ENCODE measurements at places on chromosomes 6 and 20.

DNA sequence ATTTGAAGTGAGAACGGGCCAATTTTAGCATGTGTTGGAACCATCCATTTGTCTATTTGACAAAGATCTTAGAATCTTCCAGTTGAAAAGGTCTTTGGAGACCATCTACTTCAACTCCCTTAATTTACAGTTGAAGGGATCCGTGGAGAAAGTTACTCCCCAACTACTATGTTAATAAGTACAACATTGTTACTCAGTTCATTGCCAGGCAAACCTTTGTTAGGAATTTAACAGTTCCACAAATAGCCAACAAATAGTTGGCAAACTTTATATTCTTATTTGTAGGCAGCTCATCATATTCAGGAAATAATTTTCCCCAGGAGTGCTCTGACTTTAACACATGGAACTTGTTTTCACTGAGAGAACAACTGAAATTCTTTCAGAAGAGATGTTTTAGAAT is 81.0 kb upstream of the FLRT3 start:
- no peak for DNase-seq

- no peak for DNase-seq
Observed at GRCh38 chr6:105645958-105646357, 243.1 kb upstream of the PREP start.

GRCh38 chr20:8414586-8415274 is 282.7 kb downstream of the PLCB1 start:
- peak; percentile 22 for DNase-seq

DNA sequence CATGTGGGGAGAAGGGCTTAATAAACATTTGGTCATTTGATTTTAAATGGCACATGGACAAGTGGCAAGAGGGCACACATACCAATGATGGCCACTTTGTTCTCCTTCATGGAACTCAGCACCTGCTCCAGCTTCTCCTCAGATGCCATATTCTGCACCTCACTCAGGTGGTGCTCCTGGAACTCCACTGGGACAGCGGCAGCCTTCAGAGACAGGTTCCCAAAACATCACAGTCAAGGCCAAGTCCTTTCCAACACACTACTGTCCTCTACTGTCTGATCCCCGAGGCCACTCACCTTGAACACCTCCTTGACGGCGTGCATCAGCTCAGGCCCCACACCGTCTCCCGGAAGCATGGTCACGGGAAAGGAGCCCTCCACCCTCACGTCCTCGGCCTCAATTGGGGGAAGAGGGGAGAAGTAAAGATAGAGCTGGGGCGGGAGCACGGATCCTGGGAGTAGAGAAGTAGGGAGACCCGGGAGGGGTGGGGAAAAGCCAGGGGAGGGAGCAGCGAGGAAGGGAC is 591 bp downstream of the IDH3B start:
- no peak for DNase-seq

DNA sequence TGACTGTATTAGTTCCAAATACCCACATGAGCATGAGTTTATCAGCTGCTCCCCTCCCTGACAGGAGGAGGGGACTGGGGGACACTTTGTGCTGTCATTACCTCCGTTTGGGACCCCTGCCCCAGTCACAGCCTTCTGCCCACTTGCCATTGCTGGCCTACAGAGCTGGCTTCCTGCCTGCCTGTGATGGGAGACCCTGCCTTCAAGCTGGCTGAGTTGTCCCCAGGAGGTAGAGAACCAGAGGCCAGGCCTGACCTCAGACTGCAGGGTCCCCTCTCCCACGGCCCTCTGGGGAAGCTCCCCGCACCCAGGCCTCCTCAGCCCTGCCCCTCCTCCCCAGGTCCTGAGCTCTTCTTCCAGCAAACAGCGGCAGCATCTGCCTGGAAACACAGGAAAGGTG is 105.5 kb downstream of the JPH2 start:
- no peak for DNase-seq

GRCh38 chr6:166460473-166461437 is 78.0 kb upstream of the MPC1 start:
- no peak for DNase-seq

GRCh38 chr20:52622081-52622480 is 350.1 kb upstream of the TSHZ2 start:
- no peak for DNase-seq

GRCh38 chr6:121593011-121593641 is 157.7 kb downstream of the GJA1 start:
- DNase-seq = no peak

GRCh38 chr6:63560801-63561287 is 11.4 kb upstream of the LOC128125822 start:
- no peak for DNase-seq

DNA sequence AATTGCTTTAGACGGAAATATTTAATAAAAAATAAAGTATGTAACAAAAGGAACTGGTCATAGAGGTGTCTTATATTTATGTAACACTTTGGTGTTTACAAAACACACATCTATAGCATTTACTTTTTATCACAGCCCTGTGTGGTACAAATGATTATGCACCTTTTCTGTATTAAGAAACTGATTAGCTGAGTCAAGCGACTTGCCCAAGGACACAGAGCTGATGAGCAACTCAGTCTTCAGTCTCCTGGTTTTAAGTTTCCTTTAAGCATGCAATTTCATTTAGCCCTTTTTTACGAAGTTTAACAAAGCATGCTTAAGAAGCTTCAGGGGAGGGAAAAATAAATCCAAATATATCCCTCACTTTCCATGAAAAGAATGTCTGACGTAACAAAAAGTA is 2.5 kb downstream of the DCDC2 start:
- DNase-seq = no peak

GRCh38 chr20:47638851-47639250 is 137.2 kb downstream of the NCOA3 start:
- no peak for DNase-seq

- peak; percentile 26 for DNase-seq
Observed at GRCh38 chr20:17806739-17807441, 107.1 kb downstream of the BANF2 start.

DNA sequence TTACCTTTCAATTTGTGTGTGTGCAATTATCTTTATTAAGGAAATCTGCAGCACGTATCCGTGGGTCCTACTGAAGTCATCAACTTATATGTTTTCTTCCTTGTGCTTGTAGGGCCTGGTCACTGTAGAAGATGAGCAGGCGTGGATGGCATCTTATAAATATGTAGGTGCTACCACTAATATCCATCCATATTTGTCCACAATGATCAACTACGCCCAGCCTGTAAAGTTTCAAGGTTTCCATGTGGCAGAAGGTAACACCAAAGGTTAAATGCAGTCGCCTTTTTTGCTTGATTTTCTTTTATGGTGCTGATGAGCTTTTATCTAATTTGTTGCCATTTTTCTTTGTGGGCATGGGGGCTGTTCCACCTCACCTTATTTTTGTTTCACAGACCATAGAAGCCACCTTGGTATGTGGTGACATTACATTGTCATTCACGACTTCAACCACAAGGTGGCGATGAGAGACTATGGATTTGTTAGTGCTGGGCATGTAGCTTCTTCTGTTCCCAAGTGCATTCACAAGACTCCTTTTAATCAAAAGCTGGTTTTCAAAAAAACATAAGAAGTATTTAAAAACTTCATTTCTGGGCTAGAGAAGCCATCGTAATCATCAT is 106.5 kb upstream of the LAMP5 start:
- no peak for DNase-seq

- no peak for DNase-seq
Observed at GRCh38 chr6:106064756-106065155, 21.4 kb upstream of the PRDM1 start.

DNA sequence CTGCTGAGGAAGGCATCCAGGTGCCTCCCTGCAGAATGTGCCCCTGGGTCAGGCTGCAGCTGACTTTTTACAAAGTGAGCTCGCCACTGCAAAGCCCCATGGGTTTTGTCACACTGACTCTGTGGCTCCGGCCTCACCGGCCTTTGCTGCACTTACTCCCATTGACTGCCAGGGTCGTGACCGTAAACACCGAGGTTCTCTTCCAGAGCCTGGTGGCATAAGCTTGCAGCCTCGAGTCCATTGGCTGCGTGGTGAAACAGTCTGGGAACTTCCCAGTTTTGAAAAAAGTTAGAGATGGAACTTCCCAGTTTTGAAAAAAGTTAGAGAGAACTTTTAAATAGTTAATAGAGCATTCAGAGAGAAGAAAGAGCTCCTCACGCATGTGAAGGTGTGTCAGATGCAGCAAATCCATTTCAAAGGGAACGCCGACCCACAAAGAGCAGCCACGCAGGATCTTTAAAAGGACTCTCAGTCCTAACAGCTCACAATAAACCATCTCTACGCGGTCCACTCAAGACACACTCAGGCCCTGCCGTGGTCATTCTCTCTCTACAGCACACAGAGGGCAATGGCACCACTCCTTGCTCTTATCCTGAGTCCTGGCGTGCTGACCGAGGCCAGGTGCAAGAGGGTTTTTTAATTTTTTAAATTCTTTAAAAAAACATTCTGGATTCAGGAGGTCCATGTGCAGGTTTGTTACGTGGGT is 12.8 kb downstream of the RAMACL start:
- no peak for DNase-seq

GRCh38 chr6:137036566-137037300 is 8.0 kb downstream of the IL20RA start:
- no peak for DNase-seq

DNA sequence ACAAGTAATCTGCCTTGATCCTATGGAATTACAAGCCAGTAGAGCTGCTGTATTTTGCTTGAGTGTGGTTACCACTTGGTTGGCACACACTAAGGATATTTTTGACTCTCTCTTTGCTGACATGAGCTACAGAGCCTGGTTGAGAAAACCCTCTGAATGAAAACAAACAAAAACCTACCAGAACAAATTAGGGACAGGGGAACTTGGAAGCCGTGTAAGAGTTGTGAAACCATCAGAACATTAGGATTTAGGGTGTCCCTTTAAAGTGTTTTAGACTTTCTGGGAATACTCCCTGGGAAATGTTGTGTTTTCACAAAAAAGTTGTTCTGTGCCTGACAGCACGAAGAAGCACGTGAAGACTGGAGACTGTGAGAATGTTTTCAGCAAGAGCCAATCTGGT is 20.5 kb upstream of the PDE7B start:
- no peak for DNase-seq

DNA sequence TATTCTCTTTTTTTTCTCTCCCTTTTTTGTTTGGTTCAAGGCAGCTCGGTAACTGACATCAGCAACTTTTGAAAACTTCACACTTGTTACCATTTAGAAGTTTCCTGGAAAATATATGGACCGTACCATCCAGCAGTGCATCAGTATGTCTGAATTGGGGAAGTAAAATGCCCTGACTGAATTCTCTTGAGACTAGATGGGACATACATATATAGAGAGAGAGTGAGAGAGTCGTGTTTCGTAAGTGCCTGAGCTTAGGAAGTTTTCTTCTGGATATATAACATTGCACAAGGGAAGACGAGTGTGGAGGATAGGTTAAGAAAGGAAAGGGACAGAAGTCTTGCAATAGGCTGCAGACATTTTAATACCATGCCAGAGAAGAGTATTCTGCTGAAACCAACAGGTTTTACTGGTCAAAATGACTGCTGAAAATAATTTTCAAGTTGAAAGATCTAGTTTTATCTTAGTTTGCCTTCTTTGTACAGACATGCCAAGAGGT is 10.6 kb downstream of the HEY2 start:
- DNase-seq = no peak

GRCh38 chr20:32454164-32455145 is 96.3 kb downstream of the ASXL1 start:
- no peak for DNase-seq

GRCh38 chr6:17959302-17959701 is 28.1 kb downstream of the KIF13A start:
- no peak for DNase-seq
